ENCODE measurements at places on chromosomes 16 and 17. TPM values are rescaled to one million over a fixed set of nuclear protein-coding genes. Genes with fewer than 3 reads are reported as not detected.
A peak's percentile ranks its signal among the peaks of the same experiment; 100 is the strongest.

CD300LB gene
- not detected for total RNA-seq

SPNS3 gene
- total RNA-seq = 0.31 TPM

GRCh38 chr17:70006159-70006558, 68.9 kb upstream of the KCNJ16 start:
- H3K4me3 ChIP-seq = no peak overlapping the region
- H3K27me3 ChIP-seq = no peaks in the 10 kb centered on the region
- DNase-seq = no peak
- H3K36me3 ChIP-seq = no peaks in the 10 kb centered on the region

GRCh38 chr17:28862561-28862960, 7.7 kb downstream of the ERAL1 start:
- no peak for DNase-seq
- H3K36me3 ChIP-seq = peaks cover 11% of the 10 kb centered on the region
- H3K27me3 ChIP-seq = no peaks in the 10 kb centered on the region
- no peak overlapping the region for H3K27ac ChIP-seq
- no peak overlapping the region for H3K4me3 ChIP-seq
- H3K4me1 ChIP-seq = no peaks in the 10 kb centered on the region

- H3K27ac ChIP-seq = no peak overlapping the region
- H3K4me3 ChIP-seq = no peak overlapping the region
- peaks cover 5% of the 10 kb centered on the region for H3K4me1 ChIP-seq
- peaks cover 48% of the 10 kb centered on the region for H3K27me3 ChIP-seq
- no peaks in the 10 kb centered on the region for H3K36me3 ChIP-seq
Measured at GRCh38 chr16:49463529-49463928, 89.9 kb downstream of the C16orf78 start.

DNA sequence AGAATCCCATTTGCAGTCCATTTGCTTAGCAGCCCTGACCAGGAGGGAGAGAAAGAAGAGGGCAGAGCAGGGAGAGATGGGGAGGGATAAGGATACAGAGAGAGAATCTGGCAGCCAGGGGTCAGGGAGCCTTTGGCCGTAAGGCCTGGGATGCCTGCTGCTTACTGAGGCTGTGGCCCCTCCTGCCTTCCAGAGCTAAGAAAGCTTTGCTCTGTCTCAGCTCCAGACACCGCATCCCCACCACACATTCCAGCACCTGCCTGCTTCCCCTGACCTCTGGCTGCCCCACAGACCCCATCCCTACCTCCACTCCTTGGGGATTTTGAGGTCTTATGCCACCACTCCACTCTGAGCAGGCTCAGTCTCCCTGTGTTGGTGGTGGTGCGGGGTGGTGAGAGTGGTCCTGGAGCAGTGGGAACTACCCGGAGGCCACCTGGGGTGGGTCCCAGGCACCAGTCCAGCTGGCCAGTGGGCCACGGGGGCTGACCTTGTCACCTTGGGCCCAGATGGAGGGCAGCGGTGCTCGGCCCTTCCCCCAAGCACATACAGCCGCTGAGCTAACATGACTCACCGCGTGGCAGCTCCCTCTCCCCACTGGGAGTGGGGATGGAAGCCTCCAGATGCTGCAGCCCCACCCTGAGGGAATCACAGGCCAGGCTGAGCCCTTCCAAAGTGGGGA, 58.3 kb downstream of the RAI1 start:
- H3K36me3 ChIP-seq = peaks cover 4% of the 10 kb centered on the region
- peak overlapping the region; percentile 82 for H3K4me3 ChIP-seq
- no peak for DNase-seq
- peaks cover 52% of the 10 kb centered on the region for H3K4me1 ChIP-seq
- no peaks in the 10 kb centered on the region for H3K27me3 ChIP-seq
- H3K27ac ChIP-seq = peak overlapping the region; percentile 93

DNA sequence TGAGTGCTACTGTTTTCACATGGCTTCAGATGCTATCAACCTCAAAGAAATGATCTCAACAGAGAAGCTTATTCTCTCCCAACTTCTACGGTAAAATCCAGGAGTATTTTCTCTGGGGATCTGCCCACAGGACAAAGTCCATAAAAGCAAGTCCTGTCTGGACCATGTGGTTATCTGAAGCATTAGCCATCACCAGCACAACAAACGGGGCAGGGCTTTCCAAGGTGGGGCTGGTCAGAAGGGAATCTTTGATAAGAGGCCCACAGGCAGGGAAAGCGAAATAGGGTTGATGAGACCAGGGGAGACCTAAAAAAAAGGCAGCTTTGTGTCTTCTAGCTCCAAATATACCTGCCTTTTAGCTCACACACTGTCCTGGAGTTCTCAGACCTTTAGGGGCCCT, 38.7 kb upstream of the CACNG3 start:
- no peak overlapping the region for H3K27ac ChIP-seq
- H3K36me3 ChIP-seq = no peaks in the 10 kb centered on the region
- no peaks in the 10 kb centered on the region for H3K4me1 ChIP-seq
- DNase-seq = no peak

GRCh38 chr16:63372815-63373214, 1336.6 kb upstream of the CDH8 start:
- no peaks in the 10 kb centered on the region for H3K27me3 ChIP-seq
- no peak overlapping the region for H3K4me3 ChIP-seq
- H3K4me1 ChIP-seq = no peaks in the 10 kb centered on the region
- no peaks in the 10 kb centered on the region for H3K36me3 ChIP-seq
